Peyer's patch (tissue), 4 donors: ENCODE measurements at places on chromosomes 4 and X.

DNA sequence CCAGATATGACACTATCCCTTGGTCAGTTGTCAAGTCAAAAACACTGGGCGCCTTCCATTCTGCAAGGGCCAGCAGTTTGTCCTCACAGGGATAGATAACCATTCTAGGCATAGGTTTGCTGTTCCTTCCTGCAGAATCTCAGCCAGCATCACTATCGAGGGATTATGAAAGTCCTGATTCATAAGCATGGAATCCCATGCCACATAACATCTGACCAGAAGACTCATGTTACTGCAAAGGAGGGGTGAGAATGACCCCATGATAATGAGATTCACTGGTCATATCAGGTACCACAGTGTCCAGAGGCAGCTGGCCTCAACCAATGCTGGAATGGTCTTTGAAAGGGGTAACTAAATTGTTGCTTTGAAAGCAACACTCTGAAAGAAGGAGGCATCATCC is 84.7 kb downstream of the OTC start:
- DNase-seq = no peak

GRCh38 chrX:72268597-72269365 is 8.3 kb downstream of the RPS4X start:
- no peak for DNase-seq

DNA sequence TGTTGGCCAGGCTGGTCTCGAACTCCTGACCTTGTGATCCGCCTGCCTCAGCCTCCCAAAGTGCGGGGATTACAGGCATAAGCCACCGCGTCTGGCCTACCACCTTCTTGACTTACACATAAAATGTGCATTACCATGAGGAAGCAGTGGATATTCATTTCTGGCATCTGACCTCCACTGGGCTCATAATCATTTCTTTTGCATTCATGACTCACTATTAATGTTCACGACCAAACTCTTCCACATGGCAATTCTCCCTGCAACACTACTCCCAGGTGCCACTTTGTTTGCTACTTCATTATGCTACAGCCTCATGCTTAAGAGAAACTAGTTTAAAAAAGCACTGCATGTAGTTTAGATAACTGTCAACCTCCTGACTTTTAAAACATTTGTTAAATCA is 22.7 kb downstream of the RASGEF1B start:
- no peak for DNase-seq

DNA sequence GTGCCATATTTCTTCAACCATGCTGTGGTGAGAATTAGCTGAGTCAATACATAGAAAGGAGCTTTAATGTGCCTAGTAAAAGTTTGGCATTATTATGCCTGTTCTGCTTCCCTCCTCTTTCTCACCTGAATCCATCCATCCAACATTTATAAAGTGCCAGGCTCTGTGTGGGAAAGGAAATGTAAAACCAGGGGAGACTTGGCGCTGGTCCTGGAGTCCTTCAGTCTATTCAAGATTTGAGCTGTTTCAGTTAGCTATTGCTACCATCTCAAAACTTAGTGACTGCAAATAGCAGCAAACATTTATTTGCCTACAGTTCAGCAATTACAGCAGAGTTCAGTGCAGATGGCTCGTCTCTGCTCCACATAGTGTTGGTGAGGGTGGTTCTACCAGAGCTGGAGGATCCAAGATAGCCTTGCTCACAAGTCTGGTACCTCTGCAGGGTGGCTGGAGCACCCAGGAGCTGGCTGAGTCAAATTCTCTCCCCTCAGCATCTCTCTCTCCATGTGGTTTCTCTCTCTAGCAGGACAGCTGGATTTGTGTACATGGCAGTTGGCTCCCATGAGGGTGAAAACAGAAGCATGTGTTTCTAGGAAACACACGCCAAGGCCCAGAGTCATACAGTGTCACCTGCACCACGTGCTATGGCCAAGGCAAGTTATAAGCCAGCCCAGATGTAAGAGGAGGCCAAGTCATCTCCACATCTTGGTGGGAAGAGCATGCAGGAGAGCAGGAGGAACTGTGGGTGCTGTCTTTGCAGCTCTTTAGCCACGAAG is 77.3 kb downstream of the FHDC1 start:
- DNase-seq = peak; percentile 15
